ENCODE measurements at places on chromosomes 4 and X.
A peak's percentile ranks its signal among the peaks of the same experiment; 100 is the strongest.

GRCh38 chrX:13691841-13692371 lies 3.0 kb downstream of the RAB9A start:
- peaks cover 7% of the 10 kb centered on the region for H3K4me1 ChIP-seq
- no peak for DNase-seq
- no peak overlapping the region for H3K4me3 ChIP-seq
- H3K27ac ChIP-seq = no peak overlapping the region
- H3K36me3 ChIP-seq = peaks cover 2% of the 10 kb centered on the region
- H3K27me3 ChIP-seq = no peaks in the 10 kb centered on the region

DNA sequence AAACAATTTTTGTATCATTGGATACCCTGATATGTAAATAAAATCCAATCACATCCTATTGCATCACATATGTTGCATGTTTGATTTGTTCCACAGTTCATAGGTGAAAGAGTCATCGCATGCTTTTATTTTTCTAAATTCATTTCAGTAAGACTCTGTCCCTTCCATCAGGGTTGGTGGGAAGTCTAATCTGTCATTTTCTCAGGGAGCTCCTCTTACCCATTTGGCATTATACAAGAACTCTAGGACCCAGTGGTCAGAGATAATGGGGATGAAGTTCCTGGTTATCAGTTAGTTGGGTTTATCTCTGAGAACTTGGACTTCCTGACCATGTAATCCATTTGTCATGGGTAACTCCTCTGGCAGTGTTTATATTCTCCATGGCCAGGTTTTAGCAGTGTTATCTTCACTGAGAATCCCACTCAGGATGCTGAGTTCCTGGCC lies 227.1 kb upstream of the JADE1 start:
- no peaks in the 10 kb centered on the region for H3K4me1 ChIP-seq
- peak; percentile 24 for DNase-seq
- no peaks in the 10 kb centered on the region for H3K27me3 ChIP-seq
- H3K27ac ChIP-seq = no peak overlapping the region
- H3K36me3 ChIP-seq = no peaks in the 10 kb centered on the region

- no peaks in the 10 kb centered on the region for H3K27me3 ChIP-seq
- no peak overlapping the region for H3K27ac ChIP-seq
- no peaks in the 10 kb centered on the region for H3K4me1 ChIP-seq
- H3K36me3 ChIP-seq = no peaks in the 10 kb centered on the region
- no peak for DNase-seq
- no peak overlapping the region for H3K4me3 ChIP-seq
These were observed 34.1 kb downstream of the SMPX start for GRCh38 chrX:21723814-21724213.

- peaks cover 24% of the 10 kb centered on the region for H3K36me3 ChIP-seq
- H3K27ac ChIP-seq = peak overlapping the region; percentile 95
- no peak overlapping the region for H3K4me3 ChIP-seq
- H3K4me1 ChIP-seq = peaks cover 42% of the 10 kb centered on the region
- no peaks in the 10 kb centered on the region for H3K27me3 ChIP-seq
These were observed 79.0 kb downstream of the AFAP1 start for GRCh38 chr4:7860600-7861163.

GRCh38 chr4:73193155-73193554 lies 65.4 kb downstream of the ANKRD17 start:
- H3K36me3 ChIP-seq = 0 out of 2 replicates have a peak, but pooled peaks cover 2% of the 10 kb centered on the region
- no peak overlapping the region for H3K27ac ChIP-seq
- peaks cover 5% of the 10 kb centered on the region for H3K4me1 ChIP-seq
- DNase-seq = no peak

- no peaks in the 10 kb centered on the region for H3K27me3 ChIP-seq
- no peak for DNase-seq
- no peak overlapping the region for H3K4me3 ChIP-seq
- no peak overlapping the region for H3K27ac ChIP-seq
- peaks cover 2% of the 10 kb centered on the region for H3K4me1 ChIP-seq
These were observed 143.3 kb downstream of the CAMK2D start for GRCh38 chr4:113618205-113618604.
